Vagina (tissue), 2 donors: ENCODE measurements at places on chromosomes 11 and 22.

GRCh38 chr11:26483108-26483507, 89.0 kb downstream of the MUC15 start:
- no peak for DNase-seq

- DNase-seq = no peak
Measured at GRCh38 chr11:29984544-29984943, 32.3 kb downstream of the KCNA4 start.

GRCh38 chr22:23511627-23512347, 68.3 kb downstream of the IGLL1 start:
- no peak for DNase-seq

GRCh38 chr11:8204025-8204424, 35.2 kb upstream of the RIC3 start:
- no peak for DNase-seq

- no peak for DNase-seq
Measured at GRCh38 chr11:36751335-36751781, 153.3 kb upstream of the RAG2 start.

DNA sequence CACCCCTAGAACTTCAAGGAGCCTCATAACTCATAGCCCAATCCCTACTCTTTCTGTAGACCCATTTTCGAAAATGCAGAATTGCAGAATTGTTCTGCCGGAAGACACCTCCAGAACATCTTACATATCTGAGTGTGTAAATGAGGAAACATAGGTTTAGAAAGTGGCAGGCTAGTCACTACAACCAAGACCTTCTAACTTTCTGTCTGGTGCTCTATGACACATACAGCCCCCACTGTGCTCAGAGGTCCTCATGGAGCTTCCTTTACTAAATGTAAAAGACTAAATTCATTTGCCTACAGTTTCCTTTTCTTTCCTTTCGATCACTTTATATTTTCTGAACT, 132.1 kb upstream of the DDI1 start:
- DNase-seq = no peak

- no peak for DNase-seq
Measured at GRCh38 chr11:28849053-28849452, 740.9 kb downstream of the METTL15 start.

DNA sequence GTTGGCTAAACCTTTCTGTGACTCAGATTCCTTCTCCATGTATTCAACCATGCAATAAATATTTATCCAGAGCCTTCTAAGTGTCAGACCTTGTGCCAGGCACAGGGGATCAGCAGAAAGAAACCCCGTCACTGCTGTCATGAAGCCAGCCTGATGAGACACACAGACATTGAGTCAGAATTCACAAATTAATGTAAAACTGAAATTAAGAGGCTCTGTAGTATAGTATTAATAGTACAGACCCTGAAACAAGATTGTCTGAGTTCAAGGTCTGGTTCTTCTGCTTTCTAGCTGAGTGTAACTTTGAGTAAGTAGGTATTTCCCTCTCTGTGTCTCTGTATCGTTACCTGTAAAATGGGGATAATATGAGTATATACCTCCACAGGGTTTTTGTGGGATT, 46.9 kb downstream of the ME3 start:
- DNase-seq = no peak

- no peak for DNase-seq
Measured at GRCh38 chr11:97570636-97571035, 1180.8 kb downstream of the JRKL start.

GRCh38 chr11:62146476-62147200, 22.8 kb downstream of the INCENP start:
- peak; percentile 89 for DNase-seq

GRCh38 chr11:40434926-40435325, 1024.5 kb downstream of the LRRC4C start:
- DNase-seq = no peak

DNA sequence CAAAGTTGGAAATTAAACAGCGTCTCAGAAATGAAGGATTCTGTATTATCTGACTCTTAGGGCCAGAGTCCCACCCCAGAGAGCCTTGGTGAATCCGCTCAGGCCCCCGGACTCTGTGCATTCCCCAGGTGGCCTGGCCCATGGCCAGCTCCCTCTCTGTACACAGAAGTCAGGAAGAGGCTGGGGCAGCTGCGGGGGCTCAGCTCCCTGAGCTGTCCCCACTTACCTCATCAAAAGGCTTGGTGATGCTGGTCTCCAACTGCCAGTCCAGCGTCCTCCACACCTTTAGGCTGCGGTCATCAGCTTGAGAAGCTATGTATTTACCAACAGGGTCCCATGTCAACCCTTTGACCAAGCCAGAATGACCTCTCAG, 35.0 kb downstream of the HIRA start:
- no peak for DNase-seq

DNA sequence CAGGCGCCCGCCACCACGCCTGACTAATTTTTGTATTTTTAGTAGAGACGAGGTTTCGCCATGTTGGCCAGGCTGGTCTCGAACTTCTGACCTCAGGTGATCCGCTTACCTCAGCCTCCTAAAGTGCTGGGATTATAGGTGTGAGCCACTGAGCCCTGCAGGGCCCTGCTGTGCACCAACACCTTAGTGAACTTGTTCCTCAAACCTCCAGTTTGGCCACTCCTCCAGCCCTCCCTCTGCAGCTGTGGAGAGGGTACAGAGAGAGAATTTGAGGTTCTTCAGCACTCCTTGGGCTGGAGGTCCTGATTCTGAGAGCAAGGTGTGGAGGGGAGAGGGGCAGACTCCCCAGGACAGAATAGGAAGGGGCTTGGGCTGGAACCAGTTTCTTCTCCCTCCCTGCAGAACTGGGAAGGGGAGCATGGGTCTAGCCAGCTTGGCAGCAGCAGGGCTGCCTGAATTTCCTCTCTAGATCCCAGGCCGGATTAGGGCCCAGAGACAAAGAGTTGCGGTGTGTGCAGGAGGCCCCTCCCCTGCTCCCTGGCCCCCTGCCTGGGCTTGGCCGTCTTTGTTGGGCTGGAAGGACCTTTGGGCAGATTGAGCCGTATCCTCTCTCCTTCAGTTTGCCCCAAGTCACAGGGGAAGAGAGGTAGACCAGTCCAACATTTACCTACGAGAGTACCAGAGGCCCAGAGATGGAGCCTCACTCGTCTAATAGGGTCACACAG, 2.3 kb upstream of the PEX16 start:
- no peak for DNase-seq

DNA sequence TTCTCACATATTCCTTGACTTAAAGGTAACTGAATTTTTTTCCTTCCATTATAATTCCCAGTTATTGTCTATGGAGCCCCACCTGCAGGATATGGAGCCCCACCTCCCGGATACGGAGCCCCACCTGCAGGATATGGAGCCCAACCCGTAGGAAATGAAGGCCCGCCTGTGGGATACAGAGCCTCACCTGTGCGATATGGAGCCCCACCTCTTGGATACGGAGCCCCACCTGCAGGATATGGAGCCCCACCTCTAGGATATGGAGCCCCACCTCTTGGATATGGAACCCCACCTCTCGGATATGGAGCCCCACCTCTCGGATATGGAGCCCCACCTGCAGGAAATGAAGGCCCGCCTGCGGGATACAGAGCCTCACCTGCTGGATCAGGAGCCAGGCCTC, 28.1 kb downstream of the WBP2NL start:
- no peak for DNase-seq

- no peak for DNase-seq
Measured at GRCh38 chr22:37082251-37082873, 27.2 kb downstream of the TMPRSS6 start.

- DNase-seq = no peak
Measured at GRCh38 chr22:35894464-35894878, 134.2 kb downstream of the RBFOX2 start.

DNA sequence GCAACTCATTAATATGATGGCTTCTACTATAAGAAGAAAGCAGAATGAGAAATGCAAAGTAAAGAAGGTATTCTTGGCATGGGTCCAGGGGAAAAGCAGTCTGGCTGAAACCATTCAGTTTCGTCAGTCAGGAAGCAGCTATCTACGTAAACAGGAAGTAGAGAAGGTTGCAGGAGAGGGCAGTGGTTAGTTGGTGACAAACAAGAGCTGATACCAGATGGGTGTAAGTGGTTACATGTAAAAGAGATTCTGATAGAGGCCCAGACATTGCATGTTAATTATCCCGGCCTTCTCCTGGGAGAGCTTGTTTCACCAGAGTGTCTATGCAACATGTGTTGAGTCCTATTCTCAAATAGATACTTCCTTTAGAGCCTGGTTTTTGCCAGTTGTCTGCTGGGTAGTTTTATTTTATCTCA, 58.4 kb upstream of the PSMA1 start:
- DNase-seq = no peak

GRCh38 chr11:82978422-82979099, 77.0 kb downstream of the DDIAS start:
- DNase-seq = no peak

- no peak for DNase-seq
Measured at GRCh38 chr11:62484352-62484751, 62.3 kb downstream of the AHNAK start.

- DNase-seq = no peak
Measured at GRCh38 chr11:100687054-100687629, at the start of gene ARHGAP42. TSS of gene ARHGAP42 (plus strand) at chr11:100687288. CDS start at chr11:100687679, 391 bp downstream.

GRCh38 chr11:118634431-118635236, 27.2 kb downstream of the PHLDB1 start:
- no peak for DNase-seq

DNA sequence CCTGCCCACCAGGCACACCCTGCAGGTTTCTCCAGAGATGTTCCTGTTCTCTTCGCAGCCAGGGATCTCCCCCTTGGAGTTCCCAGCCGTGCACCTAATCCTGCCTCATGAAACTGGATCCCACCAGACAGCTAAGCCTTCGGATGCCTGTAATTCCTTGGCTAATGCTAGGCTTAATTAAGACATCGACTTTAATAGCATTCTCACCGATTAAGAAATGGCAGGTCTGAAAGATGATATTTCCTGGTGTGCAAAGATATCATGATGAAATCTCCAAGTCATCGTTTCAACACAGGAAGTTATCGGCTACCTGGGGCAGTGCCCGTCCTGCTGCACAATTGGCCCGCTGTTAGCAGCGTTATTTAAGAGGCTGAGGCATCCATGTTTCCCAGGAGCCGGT, 41.5 kb upstream of the CCND1 start:
- DNase-seq = no peak

GRCh38 chr11:16242806-16243205, 113.5 kb downstream of the SOX6 start:
- DNase-seq = no peak

DNA sequence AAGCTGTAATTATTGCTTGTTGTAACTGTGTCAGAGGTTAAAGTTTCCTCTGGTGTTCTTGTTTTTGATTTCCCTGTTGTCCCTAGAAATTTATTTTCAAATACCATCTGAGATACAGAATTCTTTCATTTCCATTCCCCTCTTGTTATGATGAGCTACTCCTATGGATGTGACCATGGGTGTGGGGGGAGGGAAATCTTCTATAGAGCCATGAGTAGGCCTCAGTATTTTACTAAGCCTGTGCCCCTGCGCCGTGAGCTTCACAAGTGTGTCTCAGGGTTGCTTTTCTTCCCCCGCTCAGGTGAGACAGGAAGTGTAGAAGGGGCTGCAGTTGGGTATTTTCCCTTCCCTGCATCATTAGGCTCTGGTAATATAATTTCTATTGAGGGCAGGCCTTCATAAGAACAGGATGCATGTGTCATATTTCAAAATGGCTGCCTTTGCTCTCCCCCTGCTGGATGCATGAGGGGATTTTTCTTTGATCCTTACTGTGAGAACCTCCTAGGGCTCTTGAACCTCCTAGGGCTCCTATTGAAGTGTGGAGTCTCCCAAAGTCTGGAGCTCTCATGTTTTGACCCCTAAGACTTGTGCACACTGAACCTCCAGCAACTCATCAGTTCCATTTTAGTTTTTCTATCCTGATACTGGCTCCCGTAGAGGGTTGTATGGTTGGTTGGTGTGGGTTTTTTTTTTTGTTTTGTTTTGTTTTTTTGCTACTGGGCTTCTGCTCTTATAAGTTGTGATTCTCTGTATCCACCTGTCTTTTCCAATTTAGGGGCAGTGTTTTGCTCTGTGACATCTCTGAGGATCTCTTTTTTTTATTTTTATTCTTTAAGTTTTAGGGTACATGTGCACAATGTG, 658.2 kb downstream of the NTM start:
- DNase-seq = no peak

GRCh38 chr11:119422809-119423508, at the start of gene THY1:
TSS of gene THY1 (minus strand) at chr11:119423172. CDS start at chr11:119420905, 2,267 bp downstream.
- DNase-seq = no peak
